ENCODE measurements at places on chromosomes 7 and 10.

GRCh38 chr7:38819463-38819862 is 89.5 kb downstream of the VPS41 start:
- DNase-seq, result no peak

GRCh38 chr7:1647961-1648672 is 22.0 kb upstream of the ELFN1 start:
- DNase-seq, result no peak

GRCh38 chr10:38143587-38143986 is 49.5 kb downstream of the ZNF37A start:
- no peak for DNase-seq

DNA sequence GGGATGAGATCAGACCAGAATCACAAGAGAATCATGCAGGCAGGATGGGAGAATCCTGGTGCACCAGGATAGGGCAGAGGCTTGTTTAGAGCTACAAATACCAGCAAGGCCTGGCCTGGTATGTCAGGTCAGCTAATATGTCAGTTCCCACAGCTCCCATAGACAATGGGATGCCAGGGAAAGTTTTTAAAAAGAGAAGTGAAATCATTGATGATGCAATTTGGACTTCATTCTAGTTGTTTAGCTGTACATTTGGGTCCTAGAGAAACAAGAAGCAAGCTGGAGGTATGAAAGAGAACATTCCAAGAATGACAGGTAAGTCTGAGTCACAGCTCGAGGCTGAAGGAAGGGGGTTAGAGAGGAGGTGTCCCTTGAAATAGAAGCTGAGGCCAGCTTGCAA is 45.2 kb downstream of the GPR141 start:
- DNase-seq, result no peak

GRCh38 chr7:23396222-23397015 is 73.9 kb downstream of the IGF2BP3 start:
- no peak for DNase-seq

- peak; percentile 65 for DNase-seq
These were observed 127.8 kb upstream of the ZNF746 start for GRCh38 chr7:149625340-149625946.

DNA sequence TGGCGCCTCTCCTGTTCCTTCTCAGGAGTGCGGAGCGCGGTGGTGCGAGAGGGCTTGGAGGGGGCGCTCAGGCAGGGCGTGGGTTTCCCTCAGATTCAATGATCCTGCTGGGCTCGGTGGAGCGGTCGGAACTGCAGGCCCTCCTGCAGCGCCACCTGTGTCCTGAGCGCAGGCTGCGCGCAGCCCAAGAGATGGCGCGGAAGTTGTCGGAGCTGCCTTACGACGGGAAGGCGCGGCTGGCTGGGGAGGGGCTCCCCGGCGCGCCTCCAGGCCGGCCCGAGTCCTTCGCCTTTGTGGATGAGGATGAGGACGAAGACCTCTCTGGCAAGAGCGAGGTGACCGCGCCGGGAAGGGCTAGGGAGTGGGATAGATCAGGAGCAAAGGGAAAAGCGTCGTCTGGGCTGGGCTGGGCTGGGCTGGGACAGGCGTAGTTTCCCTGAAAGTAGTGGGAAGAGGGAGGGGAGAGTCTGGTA is 17.0 kb downstream of the FAM131B start:
- DNase-seq, result no peak

DNA sequence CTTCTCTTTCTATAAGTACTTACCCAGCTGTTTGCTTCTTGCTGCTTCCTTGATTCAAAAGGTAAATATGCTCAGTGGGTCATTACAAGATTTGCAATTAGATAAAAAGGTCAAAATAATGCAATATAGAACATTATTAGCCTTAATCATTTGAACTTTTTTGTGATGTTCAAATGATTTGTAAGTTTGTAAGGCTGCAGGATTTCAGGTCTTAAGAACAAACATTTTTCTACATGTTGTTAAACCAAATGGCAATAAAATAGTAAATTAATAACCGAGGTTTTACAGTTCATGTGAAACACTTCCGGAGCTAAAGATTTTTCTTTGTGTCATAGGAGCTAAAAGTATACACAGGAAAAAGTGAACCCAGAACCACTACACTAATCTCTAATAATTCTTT is 16.2 kb upstream of the SCIN start:
- DNase-seq, result no peak

GRCh38 chr7:13910805-13911551 is 78.5 kb downstream of the ETV1 start:
- no peak for DNase-seq

GRCh38 chr10:112842832-112843360 is 107.2 kb upstream of the TCF7L2 start:
- DNase-seq, result no peak

- no peak for DNase-seq
These were observed 205.6 kb upstream of the CSTF2T start for GRCh38 chr10:51905032-51905431.

DNA sequence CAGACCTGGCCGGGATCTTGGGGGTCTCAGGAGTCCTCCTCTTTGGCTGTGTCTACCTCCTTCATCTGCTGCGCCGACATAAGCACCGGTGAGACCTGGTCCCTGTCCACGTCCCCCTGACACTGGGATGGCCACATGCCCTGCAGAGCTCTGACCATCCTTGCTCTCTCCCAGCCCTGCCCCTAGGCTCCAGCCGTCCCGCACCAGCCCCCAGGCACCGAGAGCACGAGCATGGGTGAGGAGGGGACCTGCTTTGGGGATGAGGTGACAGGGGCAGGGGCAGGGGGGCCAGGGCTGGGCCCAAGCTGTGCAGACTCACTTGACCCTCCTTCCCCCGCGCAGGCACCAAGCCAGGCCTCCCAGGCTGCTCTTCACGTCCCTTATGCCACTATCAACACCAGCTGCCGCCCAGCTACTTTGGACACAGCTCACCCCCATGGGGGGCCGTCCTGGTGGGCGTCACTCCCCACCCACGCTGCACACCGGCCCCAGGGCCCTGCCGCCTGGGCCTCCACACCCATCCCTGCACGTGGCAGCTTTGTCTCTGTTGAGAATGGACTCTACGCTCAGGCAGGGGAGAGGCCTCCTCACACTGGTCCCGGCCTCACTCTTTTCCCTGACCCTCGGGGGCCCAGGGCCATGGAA is 959 bp downstream of the PVRIG start:
- DNase-seq, result no peak

GRCh38 chr10:69994262-69994661 is 58.4 kb upstream of the MACROH2A2 start:
- peak; percentile 11 for DNase-seq

GRCh38 chr7:50369143-50370026 is 64.9 kb downstream of the IKZF1 start:
- peak; percentile 70 for DNase-seq

- no peak for DNase-seq
These were observed 8.8 kb upstream of the FZD8 start for GRCh38 chr10:35650894-35651293.

GRCh38 chr10:113049881-113050280 is 99.8 kb downstream of the TCF7L2 start:
- DNase-seq, result no peak

DNA sequence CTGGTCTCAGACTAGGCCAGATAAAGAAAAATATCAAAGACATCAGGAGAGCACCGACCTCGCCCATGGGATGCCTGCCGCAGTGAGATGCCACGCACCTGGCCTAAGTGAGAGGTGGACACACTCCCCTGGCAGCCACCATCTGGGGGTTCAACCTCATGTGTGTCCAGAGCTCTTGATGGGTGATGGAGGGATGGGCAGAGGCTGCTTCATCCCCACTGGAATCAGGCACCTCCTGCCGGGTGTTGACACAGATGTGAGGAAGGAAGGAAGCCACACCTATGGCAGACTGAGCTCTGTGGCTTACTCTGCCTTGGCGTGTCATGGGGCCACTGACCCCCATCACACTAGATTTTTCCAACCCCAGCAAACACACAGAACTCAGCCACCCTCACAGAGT is 11.4 kb downstream of the ZNF488 start:
- no peak for DNase-seq

DNA sequence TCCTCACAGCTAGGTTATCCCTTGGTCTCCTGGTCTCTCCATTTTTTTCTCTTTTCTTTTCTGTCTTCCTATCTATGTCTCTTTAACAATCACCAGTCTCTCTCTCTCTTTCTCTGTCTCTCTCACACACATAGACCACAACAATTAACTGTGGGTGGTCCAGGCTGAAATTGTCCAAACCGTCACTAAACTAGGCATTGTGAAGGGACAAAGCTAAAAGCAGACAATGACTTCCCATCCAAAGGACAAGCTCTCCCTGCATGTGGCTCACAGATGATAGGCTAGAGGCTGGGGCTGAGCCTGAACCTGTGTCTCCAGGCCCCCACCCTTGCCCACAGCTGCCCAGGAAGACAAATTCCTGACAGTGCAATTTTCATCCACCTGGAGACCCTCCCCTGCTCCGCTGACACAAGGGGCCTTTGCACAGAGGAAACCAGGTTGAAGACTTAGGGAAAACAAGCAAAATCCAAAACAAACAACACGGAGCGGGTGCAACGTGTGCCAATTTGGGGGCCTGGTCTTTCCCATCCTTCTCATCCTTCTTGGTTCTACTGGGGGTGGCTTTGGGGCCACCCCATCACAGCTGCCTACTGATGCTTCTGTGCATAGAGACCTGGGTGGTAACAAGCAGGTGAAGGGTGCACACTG is 755.4 kb downstream of the GRID1 start:
- DNase-seq, result no peak

DNA sequence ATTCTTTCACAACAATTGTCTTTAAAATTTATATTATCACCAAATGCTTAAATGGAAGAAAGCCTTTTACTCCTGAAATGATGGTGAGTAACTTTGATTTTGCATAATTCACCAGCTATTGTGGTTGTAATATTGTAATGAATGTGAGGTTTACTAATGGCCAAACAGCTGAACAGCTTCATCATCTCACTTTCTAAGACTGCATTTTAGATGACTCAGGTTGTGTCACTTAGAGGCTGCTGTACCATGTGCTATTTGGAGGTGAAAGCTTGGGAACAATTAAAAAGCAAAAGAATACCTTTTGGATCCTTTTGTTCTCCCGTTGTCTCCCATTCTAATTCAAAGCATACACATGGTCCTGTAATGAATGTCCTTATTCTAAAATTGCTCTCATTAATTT is 604.0 kb upstream of the PFKP start:
- no peak for DNase-seq

- no peak for DNase-seq
These were observed 200.3 kb upstream of the PCLO start for GRCh38 chr7:83362871-83363550.

GRCh38 chr10:95221124-95221523 is 27.1 kb downstream of the ACSM6 start:
- no peak for DNase-seq

DNA sequence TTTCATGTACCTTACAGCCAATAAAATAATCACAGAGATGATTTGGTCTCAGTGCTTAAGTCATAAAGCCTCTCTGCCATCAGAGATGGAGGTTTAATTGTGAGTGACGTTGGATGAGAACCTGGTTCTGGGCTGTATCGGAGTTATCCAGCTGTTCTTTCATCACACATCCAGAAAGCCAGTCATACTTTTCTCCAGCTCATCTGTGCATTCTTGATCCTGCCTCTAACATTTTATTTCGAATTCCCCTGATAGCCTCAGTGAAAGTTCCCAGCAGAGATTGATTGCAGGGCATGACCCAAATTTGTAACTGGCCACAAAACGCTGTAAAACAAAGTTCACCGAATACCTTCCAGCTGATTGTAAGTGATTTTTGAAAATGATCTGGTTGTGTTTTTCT is 212.6 kb upstream of the HABP2 start:
- DNase-seq, result no peak

GRCh38 chr10:79360499-79361342 is 13.5 kb downstream of the PPIF start:
- DNase-seq, result no peak

- peak; percentile 78 for DNase-seq
These were observed 42.6 kb upstream of the CC2D2B start for GRCh38 chr10:95864906-95865813.

GRCh38 chr7:28811008-28811407 is 147.1 kb downstream of the TRIL start:
- DNase-seq, result no peak

DNA sequence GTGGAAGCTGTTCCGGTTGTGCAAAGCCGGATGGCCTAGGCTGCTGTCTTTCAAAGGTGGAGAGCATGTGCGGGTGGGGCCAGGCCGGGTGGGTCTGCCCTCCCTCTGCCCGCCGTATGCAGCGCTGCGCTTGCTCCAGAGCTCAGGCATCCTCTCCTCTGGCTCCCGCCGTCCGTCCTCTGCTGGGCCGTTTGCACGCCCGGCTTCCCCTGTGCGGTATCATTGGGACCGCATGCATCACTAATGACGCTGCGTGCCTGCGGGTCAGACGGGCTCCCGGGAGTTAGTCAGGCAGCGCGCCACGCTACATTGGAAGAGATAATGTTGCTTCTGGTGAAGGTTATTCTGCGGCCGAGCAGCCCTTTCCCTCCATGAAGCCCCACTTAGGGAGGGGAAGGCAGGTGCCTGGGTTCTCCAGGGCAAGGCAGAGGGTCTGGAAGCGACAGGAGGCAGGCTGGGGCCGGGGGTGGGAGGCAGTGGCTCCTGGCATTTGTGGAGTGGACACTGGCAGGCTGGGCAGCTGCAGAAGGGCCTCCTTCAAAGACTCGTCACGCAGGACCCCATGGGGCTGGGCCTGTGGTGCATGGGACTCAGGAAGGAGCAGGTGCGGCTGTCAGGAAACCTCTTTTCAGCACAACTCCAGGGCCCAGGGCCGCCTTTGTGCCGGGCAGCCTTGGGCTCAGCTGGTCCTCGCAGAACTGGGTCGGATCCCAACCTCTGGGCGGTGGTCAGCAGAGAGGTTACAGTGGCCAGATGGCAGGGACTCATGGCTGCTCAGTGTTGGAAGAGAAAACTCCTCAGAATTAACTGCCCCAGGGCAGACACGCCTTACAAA is 318.5 kb downstream of the WDR37 start:
- no peak for DNase-seq

- no peak for DNase-seq
These were observed 32.5 kb upstream of the GPR158 start for GRCh38 chr10:25142116-25142864.

- no peak for DNase-seq
These were observed 598 bp downstream of the SLC16A12 start for GRCh38 chr10:89534826-89535166.

GRCh38 chr7:64849924-64850499 is 53.1 kb upstream of the ZNF273 start:
- DNase-seq, result no peak

DNA sequence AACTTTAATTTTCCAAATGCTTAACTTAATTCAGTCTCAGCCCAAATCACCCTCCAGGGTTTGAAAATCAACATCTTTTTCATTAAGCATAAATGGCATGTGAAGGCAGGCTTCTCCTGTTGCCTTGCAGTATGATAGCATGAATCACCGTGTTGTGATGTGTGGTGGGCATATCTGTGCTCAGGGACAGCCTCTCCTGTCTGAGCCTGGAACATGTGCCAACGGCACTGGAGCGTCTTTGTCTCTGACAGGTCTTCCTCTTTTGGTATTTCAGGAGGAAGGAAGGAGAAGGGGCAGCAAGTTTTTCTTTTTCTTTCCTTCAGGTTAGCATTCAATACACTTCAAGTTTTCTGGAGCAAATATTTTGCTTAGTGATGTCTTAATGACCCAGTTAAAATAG is 57.6 kb downstream of the LRGUK start:
- peak; percentile 21 for DNase-seq
